ACHN (cell line): ENCODE measurements at places on chromosomes 6 and 20.

GRCh38 chr20:52569201-52569600 is 377.6 kb upstream of the ZFP64 start:
- DNase-seq = peak; percentile 14

GRCh38 chr6:14440215-14440910 is 322.8 kb downstream of the CD83 start:
- no peak for DNase-seq

- DNase-seq = peak; percentile 81
Observed at GRCh38 chr6:21022343-21023107, 488.3 kb downstream of the CDKAL1 start.

GRCh38 chr6:1988843-1989242 is 256.6 kb downstream of the GMDS start:
- DNase-seq = no peak

DNA sequence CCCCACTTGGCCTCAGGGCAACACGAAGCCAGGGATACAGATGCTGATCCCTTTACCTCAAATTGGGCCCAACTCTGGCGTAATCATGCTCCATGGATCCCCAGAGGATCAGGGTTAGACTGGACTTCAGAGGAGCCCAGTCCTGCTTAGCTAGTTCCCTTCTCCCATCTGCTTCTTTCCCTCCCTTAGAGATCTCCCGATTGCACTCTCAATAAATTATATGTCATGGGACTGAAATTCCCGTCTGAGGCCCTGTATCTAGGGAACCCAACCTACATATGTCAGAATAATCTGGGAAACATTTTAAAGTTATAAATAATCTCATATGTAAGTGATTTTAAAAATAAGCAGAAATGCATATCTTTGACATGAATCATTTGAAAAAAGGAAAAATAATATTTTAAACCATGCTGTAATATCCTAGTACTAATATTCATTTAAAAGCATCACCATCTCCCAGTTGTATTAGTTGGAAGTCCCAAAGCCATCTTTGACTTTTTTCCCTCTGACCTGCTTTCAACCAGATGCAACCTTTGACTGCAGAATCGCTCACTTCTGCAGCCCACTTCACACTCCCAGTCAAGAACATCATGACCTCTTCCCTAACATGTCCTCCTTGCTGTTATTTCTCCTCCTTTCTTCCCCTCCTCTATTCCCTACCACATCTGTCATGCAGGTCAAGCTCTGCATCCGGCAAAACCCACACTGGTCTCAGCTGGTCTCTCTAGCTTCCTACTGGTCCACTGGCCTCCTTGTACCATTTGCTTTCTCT is 393.6 kb downstream of the BTBD3 start:
- no peak for DNase-seq

DNA sequence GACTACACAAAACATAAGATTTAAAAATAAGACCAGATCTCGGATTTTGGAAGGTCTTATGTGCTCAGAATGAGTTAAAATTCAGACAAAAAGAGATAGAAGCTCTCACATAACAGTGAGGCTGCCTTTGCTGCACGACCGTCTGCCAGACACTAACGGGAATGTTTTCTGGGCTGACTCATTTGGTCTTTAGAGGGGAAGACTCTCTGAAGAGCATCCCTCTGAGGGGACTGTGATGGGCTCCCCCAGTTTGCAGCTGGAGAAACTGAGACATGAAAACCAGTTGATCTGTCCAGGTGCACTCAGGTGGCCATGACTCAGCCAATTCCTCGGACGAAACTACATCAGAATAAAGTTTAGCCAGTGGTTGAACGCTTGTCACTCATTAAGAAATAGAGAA is 153.9 kb downstream of the RNASET2 start:
- no peak for DNase-seq

GRCh38 chr20:2559651-2560050 is 23.3 kb downstream of the TMC2 start:
- no peak for DNase-seq
